ENCODE measurements at places on chromosomes 4 and X.

DNA sequence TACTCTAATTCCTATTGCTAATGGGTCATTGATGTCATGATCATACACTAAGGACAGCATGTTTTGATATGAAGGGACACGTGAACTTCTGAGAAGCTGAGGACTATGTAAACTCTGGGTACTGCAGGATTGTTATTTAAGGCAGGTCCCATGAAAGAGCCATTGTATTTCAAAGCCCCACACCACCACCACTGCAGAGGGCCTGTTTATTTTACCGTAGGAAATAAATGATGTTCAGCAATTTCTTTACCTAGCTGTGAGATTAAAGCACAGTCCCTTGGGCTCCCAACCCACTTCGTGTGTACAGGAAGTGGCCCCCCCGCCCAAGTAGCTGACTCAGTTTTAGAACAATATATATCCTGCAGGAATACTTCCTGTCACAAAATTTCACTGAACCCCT lies 89.8 kb upstream of the ACSL4 start:
- DNase-seq = no peak

DNA sequence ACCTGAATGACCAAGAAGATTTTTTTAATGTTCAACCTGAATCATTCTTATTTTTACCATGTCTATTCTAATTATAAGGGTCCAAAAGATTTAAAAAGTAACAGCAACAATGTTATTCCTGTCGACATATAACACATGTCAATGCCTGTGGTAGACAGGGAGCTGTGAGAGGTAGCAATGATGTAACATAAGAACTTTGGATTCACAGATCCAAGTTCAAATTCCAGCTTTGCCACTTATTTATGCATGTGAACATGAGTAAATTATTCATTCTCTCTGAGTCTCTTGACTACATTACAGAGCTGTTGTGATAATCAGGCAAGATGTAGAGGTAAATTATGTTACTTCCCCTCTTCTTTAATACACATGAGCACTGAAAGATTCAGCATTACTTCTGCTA lies 54.5 kb downstream of the KLHL8 start:
- DNase-seq = no peak

- no peak for DNase-seq
These were observed 671.6 kb upstream of the SLIT2 start for GRCh38 chr4:19580095-19580494.

DNA sequence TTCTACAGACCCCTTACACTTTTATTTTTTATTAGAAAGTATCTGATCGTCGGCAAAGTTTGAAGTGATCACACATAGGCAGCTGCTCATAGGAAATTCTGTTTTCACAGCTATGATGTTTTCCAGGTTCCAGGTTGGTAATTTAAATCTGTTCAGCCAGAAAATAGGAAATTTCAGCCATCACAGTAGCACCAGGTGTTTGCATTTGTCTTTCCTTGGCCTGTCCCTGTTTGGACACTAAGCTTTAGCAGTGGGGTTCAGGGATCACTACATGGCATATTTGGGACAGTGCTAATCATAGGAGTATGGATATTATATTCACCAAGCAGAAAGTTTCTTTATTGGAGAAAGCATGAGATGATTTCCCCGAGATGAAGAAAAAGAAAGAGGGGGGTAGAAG lies 92.9 kb downstream of the ANK2 start:
- DNase-seq = no peak

DNA sequence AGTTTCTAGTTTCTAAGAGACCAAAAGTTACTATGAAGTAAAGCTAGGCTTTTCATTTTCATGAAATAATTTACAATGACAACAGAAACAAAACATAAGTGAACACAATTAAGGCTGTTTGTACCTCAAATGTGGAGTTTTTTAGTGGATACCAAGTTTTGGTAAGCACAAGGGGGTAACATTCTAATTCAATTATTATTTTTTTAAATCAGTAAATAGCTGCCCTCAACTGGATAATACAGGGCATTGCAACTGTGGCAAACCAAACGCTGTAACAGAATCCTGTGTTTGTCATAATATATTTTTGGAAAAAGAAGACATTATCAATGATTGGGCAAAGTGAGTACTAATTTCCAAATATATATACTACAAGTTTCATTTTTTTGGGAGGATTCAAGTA lies 150.3 kb downstream of the FBXW7 start:
- DNase-seq = no peak

DNA sequence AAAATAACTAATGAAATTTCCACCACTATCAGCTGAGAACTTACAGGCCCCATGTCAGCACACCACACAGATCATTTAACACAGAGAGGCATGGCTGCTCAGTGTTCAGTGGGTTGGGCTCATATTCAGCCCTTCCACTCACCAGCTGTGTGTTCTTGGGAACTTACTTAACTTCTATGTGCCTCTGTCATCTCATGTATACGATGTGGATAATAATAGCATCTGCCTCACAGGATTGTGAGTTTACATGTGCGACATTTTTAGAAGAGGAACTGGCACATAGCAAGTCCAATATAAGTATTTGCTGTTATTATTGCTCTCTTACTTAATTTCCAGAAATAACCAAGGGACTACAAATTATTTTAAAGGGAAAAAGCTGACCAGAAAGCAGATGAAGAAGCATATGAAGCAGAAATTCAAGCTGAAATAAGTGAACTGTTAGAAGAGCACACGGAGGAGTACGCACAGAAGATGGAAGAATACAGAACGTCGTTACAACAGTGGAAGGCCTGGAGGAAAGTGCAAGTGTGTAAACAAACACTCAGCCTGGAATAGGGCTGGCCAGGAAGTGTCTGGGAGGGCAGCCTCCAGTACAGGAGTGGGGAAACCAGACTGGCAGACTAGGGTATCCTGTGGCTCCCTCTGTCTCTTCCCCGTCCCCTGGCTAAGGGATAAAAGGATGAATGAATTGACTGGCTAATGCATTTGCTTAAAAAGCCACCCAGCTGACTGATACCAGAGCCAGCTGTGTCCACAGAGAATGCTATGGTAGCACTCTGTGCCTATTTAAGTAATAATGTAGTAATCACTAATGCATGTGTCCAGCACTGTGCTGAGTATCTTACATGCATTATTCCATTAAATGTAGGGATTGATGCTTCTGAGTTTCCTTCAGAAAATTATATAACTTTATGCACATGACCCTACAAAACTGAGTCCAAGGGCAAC lies 67.1 kb downstream of the CC2D2A start:
- DNase-seq = no peak

GRCh38 chrX:111567542-111568255 lies 56.3 kb downstream of the SERTM2 start:
- no peak for DNase-seq

DNA sequence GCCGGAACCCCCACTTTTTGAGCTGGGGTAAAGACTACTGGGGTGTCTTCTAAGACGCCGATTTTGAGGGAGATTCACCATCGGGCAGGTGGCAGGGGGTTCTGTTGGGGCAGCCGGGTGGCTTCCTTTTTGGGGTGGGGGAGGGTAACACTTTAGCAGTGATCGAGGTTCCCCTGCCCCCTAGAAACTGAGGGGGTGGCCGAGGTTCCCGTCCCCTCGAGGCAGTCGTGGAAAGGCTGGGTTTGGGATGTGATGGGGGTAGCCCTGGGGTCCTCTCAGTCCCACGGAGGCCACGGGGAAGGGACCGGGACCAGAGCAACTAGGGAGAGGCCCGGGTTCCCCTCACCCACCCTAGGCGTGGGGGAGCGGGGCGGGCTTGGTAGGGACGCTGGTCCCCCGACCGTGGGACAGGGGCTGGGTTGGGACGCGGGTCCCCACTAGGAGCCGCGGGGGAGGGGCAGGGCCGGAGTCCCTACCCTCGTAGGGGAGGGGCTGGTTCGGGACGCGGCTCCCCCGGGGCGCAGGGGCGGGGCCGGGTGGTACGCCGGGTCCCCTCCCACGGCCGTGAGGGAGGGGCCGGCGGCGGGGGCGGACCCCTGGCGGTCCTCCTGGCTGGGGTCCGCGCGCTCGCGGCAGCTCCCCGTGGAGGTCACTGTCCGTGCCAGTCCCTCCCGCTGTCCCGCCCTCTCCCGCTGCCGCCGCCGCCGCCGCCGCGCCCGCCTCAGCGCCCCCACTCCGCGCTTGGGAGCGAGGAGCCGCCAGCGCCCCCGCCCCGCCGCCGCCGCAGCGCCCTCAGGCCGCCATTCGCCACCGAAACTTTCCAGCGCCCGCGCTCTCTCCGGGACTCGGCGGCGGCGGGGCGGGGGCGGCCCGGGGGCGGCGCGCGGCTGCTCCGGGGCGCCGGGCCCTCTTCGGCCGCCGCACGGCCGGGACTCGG lies at the start of gene TBL1X:
Gene TBL1X, plus strand, starts transcription at position 624 of the 937 bp plus-strand sequence. CDS start 188,529 bp downstream, outside the sequence.
- peak; percentile 32 for DNase-seq

GRCh38 chr4:150316332-150317205 lies 238.3 kb downstream of the DCLK2 start:
- no peak for DNase-seq

- DNase-seq = no peak
These were observed 14.3 kb upstream of the FAM3A start for GRCh38 chrX:154530286-154530685.

- DNase-seq = no peak
These were observed 66.9 kb downstream of the ARHGEF9 start for GRCh38 chrX:63718010-63718694.

- DNase-seq = no peak
These were observed 142.2 kb downstream of the FAM47A start for GRCh38 chrX:33989936-33990335.

- DNase-seq = no peak
These were observed 40.9 kb upstream of the ANXA3 start for GRCh38 chr4:78510681-78511080.

GRCh38 chr4:6262847-6263487 lies 6.7 kb upstream of the WFS1 start:
- no peak for DNase-seq

- no peak for DNase-seq
These were observed 14.0 kb upstream of the KIAA0232 start for GRCh38 chr4:6768539-6768905.

DNA sequence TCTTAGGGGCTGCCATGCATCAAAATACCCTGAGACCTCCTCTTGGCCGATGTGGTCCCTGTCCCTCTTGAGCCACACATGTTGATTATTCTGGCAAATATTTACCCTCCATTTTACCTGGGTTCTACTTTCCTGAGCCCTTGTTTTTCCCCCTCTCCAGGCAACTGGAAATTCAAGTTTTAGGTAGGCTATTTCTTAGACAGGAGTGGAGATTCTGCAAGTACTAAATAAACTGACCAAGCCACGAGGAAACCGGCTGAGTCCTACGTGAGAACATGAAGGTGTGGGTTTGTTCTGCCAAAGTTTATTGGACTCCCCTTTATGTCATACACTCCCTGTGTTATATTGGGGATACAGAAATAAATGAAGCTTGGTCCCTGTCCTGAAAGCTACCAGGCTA lies 88.1 kb downstream of the RTL5 start:
- DNase-seq = no peak

DNA sequence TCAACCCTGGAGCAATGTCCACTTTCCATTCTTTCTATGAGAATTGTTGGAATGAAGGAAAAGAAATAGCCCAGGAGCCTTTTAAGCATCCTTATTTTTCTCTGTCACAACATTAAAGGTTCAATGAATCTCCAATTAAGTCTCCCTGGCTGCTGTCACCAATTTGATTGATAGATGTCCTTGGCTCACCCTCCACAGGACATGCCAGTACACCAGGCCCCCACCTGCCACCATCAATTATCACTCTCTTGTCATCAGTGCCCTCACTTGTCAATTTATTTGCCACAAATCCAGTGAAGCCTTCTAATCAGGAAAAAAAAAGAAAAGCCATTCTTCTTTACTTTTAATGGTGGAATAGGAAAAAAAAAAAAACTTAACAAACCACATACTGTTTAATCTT lies 453.6 kb downstream of the CENPC start:
- DNase-seq = no peak

GRCh38 chr4:185865901-185866328 lies 53.9 kb upstream of the SORBS2 start:
- no peak for DNase-seq

DNA sequence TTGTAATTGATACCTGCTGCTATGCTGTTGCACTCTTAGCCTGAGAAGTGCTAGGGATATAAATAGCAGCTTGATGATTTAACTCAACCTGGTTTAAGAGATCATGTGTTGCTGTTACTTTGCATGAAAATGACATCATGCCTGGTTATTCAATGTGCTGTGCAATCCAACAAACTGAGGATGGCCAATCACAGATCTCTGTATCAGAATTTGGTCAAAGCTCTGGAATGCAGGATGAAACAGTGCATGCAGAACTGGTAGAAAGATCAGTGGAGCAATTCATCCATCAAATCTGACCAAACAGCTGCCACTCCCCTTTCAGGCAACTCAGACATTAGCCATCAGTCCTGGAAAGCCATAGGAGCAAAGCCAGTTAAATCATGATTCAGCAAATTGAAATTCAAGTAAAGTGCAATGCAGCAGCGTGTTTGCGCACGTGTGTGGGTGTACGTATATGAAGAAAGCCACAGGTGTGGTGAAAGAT lies 160.3 kb upstream of the RASGEF1B start:
- DNase-seq = no peak

DNA sequence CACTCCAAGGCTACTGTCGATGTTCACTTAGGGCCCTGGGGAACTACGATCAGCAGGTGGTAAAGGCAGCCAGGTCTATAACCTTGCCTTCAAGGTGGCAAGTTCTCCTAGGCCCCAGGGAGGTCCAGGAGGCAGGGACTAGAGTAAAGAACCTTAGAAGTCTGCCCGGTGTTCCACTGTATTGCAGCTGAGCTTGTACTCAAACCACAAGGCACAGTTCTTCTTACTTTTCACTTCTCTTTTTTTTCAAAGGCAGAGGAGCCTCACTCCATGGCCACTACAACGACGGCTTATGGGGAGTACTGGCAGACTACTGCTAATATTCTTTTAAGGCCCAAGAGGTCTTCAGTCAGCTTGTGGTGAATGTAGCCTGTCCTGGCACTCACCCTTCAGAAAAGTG lies 78.8 kb upstream of the GPR174 start:
- DNase-seq = no peak

DNA sequence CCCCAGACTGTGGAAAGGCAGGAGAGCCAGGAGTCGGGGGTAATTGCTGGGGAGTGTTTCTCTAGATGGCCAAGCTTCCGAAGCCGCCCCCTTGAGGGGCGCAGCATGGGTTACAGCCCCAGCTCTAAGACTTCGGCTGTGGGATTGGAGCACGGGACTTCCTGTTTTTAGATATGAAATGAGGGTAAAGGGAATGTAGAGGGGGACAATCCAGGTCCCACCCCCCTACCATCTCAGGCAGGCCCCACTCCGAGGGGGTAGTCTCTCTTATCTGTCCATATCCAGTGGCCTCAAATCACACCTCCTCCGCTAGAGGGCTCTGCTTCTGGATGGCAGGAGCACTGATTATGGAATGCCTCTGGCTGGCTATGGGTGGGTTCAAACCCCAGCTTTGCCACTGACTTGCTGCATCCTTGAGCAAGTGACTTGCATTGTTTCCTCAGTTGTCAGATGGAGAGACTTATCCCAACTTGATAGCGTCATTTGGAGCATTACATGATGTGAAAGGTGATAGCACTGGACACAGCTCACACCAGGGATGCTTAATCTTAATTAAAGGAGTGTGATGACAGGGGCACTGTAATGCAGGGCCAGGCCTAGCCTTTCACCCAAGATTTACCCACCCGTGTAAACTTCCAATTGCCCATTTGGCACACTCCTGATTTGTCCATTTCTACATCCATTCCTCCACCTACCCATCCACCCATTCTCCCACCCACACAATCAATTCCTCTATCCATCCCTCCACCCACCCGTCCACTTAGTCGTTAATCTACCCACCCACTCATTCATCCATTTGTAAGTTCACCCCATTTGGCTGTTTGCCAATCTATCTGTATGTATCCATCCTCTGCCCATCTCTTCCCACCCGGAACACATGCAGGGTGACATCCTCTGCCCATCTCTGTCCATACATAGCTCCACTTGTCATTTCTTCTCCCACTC lies 848 bp upstream of the KCND1 start:
- peak; percentile 36 for DNase-seq

- DNase-seq = no peak
These were observed 10.7 kb downstream of the GRSF1 start for GRCh38 chr4:70829015-70829414.

All from retina (tissue), 1 donor.